ENCODE measurements at places on chromosomes 11 and 22.

GRCh38 chr22:31872209-31872608 lies 72.1 kb upstream of the YWHAH start:
- DNase-seq, result no peak

DNA sequence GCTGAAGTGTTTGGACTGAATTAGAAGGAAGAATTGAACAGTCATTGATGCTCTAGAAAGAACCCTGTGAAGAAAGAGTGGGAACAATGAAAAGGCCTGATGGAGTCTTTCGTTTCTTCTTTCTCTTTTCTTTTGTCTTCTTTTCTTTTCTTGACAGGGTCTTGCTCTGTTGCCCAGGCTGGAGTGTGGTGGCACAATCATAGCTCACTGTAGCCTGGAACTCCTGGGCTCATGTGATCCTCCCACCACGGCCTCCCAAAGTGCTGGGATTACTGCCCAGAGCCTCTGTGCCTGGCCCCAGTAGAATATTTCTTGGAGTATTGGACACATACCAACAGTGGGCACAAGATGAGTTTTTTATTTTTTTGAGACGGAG lies 1.1 kb downstream of the FEN1 start:
- no peak for DNase-seq

DNA sequence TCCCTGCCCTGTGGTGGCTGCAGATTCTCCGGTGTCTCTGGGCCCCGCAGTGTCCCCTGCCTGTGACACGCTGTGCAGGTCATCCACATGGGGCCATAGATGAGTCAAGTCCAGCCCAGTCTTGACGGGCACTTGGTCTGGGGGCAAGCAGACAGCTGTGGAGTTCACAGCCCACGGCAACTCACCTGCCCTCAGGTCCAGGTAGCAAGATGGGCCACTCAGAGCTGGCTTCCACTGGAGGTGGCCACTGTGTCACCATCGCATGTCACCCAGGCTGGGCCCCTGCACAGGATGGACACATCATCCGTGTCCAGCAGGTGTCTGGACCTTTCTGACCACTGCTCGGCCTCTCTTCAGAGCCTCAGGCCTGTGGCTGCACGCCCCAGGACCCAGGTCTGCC lies 109.9 kb downstream of the CACNA1I start:
- DNase-seq, result no peak

- no peak for DNase-seq
These were observed 5.6 kb downstream of the LIPT2 start for GRCh38 chr11:74487875-74488274.
